Cerebellar cortex (tissue), 1 donor: ENCODE measurements at places on chromosomes 11 and 22.

DNA sequence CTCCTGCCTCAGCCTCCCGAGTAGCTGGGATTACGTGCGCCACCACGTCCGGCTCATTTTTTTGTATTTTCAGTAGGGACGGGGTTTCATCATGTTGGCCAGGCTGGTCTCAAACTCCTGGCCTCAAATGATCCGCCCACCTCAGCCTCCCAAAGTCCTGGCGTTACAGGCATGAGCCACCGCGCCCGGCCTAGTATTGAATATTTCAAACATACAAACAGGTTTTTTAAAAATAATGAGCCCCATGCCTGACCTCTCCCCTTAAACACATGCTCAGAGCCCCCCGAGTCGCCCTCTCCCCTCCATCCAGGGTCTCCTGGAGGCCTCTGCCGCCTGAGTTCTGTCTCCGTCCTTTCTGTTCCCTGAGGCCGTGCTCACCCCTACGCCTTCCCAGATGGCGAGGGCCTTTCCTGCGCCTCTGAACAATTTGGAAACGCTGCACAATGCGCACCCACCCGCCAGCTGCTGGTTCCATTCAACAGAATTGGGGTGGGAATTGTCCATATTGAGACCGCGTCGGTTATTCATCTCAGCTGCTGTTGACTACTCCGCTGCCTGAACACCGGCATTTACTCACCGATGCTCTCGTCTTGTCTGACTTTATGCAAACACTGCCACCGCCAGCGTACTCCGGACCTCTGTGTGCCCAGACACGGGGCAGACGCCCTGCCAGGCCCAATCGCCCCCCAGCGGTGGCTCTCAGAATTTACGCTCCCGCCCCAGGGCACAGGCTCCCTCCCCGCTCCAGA lies 13.6 kb upstream of the RNH1 start:
- no peak for DNase-seq

GRCh38 chr11:28231475-28231874 lies 123.3 kb downstream of the METTL15 start:
- no peak for DNase-seq

GRCh38 chr11:73734993-73735392 lies 25.9 kb downstream of the RAB6A start:
- no peak for DNase-seq

DNA sequence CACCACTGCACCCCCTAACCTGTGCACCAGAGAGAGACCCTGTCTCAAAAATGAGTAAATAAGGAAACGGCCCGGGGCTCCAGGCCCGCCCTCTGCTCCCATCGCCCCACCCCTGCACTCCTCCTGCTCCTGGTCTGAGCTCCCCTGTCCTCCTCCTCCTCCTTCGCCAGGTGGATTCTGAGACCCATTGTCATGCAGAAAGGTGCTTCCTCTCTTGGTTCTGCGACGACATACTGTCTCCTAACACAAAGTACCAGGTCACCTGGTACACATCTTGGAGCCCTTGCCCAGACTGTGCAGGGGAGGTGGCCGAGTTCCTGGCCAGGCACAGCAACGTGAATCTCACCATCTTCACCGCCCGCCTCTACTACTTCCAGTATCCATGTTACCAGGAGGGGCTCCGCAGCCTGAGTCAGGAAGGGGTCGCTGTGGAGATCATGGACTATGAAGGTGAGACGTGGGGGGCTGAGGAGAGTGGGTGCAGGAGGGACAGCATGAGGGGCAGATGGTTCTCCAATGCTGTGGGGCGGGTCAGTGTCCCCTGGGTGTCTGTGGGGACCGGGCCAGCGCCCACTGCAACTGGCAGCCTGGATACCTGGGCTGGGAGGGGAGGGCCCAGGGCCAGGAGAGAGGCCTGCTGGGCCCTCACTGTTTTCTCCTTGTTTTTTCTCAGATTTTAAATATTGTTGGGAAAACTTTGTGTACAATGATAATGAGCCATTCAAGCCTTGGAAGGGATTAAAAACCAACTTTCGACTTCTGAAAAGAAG lies 3.1 kb upstream of the APOBEC3D start:
- no peak for DNase-seq

DNA sequence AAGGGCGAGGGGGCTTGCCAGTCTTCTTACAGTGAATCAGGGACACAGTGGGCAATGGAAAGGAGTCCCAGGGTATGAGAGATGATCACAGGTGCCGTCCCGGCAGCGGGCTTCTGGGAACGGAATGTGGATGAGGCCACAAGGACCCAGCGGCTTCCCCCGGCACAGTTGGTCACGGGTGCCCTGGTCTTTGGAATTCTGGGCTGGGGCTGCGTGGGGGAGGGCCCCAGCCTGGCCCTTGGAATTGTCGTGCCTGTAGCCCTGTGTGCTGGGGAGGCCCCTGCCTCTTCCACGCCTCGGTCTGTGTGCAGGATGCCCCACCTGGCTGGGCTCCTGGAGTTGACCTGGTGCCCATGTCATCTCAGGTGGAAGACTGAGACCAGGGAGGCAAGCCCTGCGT lies 76.6 kb downstream of the FBLN1 start:
- no peak for DNase-seq

DNA sequence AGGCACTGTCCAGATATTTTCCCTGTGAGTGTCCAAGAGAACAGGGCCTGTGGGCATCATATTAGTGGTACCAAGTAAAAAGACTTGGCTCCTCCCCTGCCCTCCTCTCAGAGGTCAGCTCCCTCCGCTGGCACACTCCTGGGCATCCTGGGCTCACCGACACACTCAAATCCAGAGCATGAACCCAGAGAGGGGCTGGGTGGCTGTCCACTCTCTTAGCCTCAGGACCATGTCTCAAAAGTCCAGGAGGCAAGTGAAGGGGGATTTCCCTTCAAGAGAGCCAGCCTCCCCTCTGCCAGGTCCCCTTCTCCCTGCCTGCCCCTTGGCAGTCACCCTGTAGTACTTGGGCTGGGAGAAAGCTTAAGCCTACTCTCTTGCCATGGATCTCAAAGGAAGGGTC lies 10.3 kb downstream of the BCL9L start:
- DNase-seq, result no peak
